ENCODE measurements at places on chromosomes 12 and 14.

DNA sequence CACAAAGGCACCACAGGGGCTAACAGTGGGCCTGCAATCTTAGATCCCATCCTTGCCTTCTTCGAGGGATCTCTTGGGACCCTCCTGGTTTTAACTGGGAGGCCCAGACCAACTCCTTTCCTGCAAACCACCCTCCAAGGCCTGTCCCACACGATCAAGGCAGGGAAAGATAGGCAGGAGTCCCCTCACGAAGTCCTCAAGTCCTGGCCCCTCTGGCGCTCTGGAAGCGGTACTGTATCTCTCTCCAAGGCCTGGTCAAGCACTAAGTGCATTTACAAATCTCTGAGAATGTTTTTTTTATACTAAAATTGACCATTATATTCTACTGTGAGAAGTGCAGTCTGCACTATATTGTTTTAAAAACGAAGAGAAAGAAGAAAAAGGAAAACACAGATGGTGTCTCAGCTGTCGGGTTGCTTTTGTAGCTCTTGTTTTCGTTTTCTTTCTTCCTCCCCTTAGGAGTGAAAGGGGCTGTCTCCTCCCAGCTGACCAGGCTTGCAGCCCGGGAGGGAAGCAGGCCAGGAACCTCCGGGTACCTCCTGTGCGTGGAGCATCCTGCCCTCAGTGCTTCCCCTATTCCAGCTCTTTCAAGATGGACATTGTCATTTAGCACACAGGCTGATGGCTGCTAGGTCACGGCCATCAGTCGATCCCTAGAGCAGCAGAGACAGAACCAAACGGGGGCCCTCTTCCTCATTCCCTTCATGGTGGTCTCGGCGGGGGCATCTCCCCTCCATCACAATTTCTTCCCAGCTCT lies 56.7 kb downstream of the FAM222A start:
- no peak for DNase-seq

GRCh38 chr14:63011623-63012022 lies 33.6 kb downstream of the KCNH5 start:
- DNase-seq, result no peak

GRCh38 chr12:48717252-48717695 lies 767 bp upstream of the CCNT1 start:
- no peak for DNase-seq

DNA sequence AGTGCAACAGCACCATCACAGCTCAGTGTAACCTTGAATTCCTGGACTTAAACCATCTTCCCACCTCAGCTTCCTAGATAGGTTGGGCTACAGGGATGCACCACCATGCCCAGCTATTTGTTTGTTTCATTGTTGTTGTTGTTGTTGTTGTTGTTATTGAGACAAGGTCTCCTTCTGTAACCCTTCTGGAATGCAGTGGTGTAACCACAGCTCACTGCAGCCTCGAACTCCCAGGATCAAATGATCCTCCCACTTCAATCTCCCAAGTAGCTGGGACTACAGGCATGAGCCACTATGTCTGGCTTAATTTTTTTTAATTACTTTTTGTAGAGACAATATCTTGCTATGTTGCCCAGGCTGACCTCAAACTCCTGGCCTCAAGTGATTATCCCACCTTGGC lies 1.2 kb upstream of the NEMP1 start:
- no peak for DNase-seq

DNA sequence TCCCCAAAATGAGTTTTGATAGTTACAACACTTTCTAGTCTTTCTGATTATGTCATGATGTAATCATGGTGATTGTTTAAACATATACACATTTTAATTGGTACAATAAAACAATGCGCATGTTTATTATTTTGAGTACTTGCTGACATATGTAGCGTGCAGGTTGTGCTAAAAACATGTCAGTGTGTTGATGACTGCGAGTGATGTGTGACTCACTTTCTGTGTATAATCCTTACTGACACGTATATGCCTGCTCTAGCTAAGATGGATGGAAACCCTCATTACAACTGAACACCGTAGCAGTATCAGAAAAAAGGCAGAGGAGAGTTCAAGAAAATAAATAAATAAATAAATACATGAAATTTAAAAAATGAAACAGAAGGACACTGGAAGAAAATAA lies 1552.4 kb upstream of the FLRT2 start:
- DNase-seq, result no peak

- DNase-seq, result no peak
Observed at GRCh38 chr14:101625336-101626097, 64.2 kb downstream of the DIO3 start.

DNA sequence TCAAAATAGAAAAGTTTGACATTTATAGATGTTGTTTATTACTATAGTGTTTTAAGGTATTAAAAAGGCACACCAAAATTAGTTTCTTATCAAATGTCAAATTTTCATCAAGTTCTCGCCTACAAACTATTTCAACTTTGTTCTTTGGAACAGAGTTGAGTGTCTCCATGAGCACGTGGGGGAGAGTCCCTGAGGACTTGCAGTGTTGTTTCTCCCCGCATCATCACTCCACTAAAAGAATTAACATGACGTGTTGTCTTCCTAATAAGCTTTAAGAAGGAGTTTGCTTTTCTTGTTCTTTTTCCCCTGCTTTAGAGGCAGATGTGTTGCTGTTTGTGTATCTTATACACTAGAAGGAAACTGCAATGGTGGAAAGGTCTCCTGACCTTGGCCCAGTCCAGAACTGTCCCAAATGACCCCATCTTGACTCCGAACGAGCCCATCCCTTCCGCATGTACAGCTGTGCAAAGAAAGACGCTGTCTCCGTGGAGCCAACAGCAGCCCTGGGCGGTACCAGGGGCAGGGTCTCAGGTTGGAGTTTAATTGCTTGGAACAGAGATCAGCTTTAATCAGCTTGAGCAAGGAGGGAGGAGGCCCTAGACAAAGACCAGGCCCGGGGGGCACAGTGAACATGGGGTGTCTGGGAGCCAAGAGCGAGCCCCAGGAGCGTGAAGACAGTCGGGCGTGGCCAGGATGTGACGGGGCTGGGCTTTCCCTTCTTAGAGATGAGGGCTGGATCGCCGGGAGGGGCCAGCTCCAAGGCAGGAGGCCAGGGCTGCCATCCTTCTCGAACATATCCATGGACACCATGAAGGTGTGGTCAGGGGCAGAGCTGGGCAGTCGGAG lies 215.4 kb upstream of the RTL1 start:
- DNase-seq, result no peak

- no peak for DNase-seq
Observed at GRCh38 chr14:99316281-99317163, 44.5 kb upstream of the BCL11B start.

Measured in AG08395 (cell line).